ENCODE measurements at places on chromosomes 2 and 18.
A peak's percentile ranks its signal among the peaks of the same experiment; 100 is the strongest.

- DNase-seq: no peak
Observed at GRCh38 chr18:10128921-10129501, 215.2 kb downstream of the VAPA start.

GRCh38 chr2:51013079-51013932, 18.6 kb downstream of the NRXN1 start:
- no peak for DNase-seq

GRCh38 chr2:286774-287392, 1.0 kb downstream of the ALKAL2 start:
- no peak for DNase-seq

DNA sequence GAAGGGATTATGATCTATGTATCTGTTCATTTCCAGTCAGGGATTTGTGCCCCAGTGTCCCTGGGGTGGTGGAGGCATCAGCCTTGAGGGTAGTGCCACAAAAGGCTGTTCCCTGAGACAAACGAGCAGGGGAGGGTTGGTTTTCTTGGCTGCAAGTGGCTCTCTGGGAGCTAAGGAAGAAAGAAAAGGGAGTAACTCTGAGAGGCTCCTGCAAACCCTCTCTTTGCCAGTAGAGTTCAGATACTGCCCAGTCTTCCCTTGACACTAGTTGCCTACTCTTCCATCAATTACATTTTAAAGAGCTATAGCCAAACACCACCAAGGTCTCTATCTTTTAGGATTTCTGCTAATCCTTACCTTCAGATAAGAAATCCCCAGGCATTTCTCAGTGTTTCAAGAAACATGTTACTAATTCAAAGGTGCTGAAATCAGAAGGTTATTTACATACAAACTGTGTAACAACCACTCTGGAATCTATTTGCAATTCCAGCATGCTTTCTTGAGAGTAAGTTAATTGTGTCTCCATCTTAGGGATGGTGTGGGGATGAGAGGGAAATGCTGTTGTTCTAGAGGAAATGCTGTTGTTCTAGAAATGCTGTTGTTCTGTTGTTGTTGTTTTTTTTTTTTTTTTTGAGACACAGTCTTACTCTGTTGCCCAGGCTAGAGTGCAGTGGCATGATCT, 18.7 kb upstream of the KCTD1 start:
- no peak for DNase-seq

DNA sequence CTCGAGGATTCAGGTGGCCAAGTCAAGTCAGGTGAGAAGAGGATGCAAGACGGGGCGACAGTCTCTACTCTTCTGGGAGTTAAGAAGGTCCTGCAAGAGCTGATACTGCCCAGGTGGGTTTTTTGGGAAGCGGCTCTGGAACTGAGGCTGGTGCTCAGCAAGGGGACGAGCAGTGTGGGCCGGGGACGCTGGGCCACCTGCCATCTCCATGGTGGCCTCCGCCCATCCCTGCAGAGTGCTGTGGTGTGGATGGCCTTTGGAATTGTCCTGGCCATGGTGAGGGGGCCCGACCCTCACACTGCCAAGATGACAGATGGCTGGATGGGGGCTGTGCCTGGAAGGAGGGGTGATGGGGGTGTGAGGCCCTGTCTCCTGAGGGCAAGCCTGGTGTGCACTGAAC, 34.2 kb upstream of the LDLRAD4 start:
- no peak for DNase-seq

DNA sequence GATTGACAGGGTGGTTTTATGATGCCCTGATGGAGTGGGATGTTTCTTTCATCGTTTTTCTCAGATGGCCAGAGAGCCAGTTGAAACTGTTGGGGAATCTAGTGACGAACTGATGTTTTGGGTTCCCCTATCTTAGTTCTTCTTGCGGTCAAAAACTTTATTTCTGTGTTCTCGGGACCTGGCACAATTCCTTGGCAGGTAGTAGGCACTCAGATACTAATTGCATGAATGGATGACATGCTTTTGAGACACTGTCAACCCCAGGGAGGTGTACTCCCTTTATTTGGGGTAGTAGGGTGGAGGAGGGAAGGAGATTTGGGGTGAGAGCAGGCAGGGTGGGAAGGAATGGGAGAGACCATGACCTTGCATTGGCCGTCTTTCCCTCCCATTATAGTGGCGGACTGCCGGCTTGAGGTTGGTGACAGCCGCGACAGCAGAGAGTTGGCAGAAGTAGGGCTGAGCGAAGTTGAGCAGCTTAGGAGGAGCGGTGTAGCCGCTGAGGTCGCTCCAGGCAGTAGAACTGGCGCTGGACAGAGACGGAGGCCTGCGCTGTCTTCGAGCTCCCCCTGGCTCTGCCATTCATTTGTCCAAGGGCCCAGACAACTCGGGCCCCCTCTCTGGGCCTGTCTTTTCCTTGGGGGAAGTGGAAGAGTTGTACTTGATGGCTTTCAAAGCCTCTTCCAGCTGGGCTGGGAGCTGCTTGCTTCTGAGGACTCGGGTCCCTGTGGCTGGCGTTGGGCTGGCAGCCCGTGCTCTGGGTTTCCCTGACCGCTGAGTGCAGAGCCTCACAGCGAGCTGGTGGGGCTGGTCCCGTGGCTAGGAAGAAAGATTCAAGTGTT, 2.6 kb downstream of the TET3 start:
- DNase-seq: peak; percentile 72

DNA sequence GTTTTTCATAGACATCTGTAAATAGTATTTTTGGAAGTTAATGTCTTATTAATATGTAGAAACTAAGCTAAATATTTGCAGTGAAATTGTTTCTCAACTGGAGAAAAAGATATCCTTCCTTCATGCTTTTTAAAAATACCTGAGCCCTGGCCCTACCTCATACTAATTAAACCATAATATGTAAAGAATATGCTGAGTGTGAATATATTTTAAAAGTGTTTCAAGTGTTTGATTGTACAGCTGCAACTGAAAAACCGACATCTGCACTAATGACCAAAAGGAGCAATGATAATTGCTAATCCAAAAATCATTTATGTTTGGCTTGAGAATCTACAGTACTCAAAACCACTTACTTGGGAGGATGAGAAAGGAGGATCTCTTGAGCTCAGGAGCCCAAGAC, 156.7 kb downstream of the MBD5 start:
- no peak for DNase-seq

DNA sequence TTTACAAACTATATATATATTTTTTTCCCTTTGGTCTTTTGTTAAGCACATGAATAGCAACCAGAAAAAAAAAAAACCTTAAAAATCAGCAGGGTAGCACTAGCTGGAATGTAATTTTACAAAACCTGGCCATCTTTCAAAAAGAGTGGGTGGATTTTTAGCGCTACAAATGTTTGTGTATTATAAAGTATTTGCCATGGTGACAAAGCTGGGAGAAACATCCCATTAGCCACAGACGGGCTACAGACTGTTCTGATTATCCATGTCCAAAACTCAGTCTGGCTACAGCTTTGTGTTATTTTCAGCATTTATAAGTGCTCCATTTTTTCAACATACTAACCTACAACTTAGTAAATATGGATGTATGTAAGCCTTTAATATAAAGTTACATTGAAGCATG, 249.5 kb upstream of the TANK start:
- no peak for DNase-seq

DNA sequence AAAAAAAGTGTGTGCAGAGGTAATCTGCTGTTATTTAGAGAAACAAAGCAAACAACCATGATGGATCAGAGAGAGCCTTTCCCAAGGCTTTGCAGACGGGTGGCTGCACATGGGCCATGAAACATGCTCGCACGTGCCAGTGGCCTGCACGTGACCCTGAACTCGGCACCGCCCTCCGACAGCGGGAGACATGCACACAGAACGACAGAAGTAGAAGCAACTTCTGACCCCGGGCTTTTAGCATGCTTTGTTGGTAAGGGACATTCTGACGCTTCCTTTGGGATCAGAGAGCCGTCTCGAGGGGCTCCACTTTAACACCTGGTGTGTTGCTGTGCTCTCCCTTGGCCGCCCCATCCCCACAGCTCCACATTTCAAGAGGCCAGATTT, 112.5 kb downstream of the KCNF1 start:
- no peak for DNase-seq

Data from hematopoietic multipotent progenitor cell treated with erythropoietin and hydrocortisone succinate and interleukin-3 and kit ligand, for 17 days (in vitro differentiated cells).